ENCODE measurements at places on chromosomes 5 and 9.

DNA sequence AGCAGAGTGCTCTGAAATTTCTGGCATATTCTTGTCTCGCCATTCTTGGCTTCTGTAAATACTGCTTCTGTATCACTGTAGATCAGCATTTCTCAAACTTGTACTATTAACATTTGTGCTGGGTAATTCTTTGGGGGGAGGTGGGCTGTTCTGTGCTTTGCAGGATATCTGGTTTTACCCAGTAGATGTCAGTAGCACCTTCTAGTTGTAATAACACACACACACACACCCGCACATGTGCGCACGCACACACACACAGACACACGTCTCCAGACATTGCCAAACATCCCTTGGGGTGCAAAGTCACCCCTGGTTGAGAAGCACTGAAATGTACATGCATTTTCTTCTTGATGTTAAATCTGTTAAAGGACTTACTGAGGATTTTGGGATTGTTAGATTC, 304.1 kb downstream of the MAT2B start:
- DNase-seq: no peak

GRCh38 chr5:170166101-170166500, 60.4 kb downstream of the FOXI1 start:
- no peak for DNase-seq

- no peak for DNase-seq
Measured at GRCh38 chr9:135385793-135386192, 93.8 kb upstream of the PPP1R26 start.

DNA sequence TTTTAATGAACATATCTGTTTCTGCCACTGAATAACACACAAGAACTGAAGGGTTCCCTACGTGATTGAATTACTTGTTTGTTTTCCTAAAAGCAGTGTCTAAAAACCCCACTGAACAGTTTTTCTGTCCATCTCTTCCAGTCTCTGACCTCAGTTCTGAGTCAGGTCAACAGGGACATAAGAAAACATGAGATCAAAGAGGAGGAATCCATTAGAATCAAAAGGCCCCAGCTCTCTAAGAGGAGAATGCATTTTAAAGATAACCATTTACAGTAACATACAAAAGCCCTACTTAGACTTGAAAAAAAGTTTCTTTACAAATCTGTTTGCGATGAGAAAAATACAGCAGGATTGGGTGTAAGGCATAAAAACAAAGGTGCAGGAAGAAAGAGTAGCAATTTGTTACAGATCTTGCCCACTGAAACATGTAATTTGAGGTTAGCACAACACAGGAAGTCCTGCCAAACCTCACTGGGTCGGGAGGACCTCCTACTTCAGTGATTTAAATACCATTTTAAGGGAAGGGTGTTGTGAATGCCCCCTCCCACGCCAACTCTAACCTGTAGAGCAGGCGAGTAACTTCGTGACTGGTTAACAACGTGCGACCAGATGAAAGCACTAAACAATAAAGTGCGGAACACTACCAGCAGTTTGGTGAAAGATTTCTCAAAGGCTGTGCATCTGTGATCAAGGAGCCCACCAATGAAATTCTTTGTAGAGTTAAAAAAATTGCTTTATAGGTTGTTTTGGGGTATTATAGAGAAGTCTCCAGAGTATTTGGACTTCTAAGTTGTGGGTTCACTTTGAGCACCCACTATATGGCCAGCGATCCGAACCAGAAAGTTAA, 1.3 kb downstream of the QSOX2 start:
- DNase-seq: peak; percentile 42

All from stimulated activated CD4-positive, alpha-beta T cell treated with anti-CD3 and anti-CD28 coated beads, Interleukin-4, amount 100 ng/mL, for 48 hours (primary cell).